ENCODE measurements at places on chromosomes 11 and 22. TPM values are rescaled to one million over a fixed set of nuclear protein-coding genes. Genes with fewer than 3 reads are reported as not detected.

GRCh38 chr11:1327064-1327460 lies 17.6 kb upstream of the TOLLIP start:
- DNase-seq = no peak

DNA sequence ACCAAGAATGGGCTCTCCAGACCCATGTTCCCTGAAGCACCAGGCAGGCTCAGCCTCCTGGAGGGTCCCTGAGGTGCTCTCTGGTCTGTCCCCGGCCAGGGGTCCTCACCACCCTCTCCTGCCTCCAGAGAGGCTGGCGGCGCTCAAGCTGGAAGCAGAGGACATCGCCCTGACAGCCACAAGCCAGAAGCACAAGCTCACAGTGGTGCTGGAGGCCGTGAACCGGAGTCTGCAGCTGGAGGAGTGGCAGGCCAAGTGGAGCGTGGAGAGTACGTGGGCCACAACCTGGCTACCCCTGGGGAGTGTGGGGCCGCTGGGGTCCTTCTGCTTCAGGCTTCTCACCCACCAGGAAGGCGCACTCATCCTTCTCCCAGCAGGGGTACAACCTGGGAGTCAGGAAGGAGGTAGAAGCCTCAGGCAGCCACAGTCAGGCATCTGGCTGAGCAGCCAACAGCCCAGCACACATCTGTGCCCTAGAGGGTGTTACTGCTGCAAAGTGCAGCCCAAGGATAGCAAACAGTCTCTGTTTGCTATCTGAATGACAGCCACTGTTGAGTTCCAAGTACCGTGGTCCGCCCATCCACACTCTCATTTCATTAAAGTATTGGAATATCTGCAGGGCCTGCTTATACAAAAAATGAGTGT lies 8.4 kb downstream of the PARVG start:
- DNase-seq = no peak

The LBHD1 gene
- 1.6 TPM for polyA plus RNA-seq

The PTGDR2 gene
- 0.57 TPM for polyA plus RNA-seq

DNA sequence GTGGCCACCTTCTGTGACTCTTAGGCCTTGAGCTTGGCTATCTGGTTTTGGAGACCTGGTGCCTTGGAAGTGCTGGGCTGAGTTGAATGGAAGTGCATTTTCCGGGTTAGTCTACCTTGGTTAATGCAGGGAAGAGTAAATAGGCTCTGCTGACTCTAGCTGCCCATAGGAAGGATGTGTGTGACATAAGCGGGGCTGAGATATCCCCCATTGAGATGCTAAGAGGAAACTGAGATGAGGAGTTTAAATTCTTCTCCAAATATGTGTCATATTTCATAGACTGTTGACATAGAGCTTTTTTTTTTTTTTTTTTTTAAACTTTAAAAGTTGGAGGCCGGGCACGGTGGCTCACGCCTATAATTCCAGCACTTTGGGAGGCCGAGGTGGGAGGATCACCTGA lies 30.8 kb downstream of the ZNRF3 start:
- no peak for DNase-seq

GRCh38 chr11:61054513-61054912 lies 47.8 kb upstream of the CD5 start:
- DNase-seq = no peak

The DESI1 gene
- polyA plus RNA-seq = 22.7 TPM

The CRYBA4 gene
- not detected for polyA plus RNA-seq

The ANO1 gene
- polyA plus RNA-seq = 12.7 TPM

DNA sequence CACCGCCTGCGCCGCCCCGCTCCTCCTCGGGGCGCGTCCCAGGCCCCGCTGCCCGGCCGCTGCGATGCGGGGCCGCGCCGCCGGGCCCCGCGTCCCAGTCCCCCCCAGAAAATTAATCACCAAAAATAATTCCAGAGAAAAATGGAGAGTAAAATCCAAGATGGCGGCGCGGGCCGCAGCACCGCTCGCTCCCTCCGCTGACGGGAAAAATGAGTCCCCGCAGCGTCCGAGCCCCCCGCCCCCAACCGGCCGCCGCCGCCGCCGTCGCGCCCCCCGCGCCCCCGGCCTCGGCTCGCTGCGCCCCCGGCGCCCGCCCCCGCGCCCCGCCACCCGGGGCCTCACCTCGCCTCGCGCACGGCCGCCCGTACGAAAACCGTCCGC lies at the start of gene KMT5B:
TSS of gene KMT5B (minus strand) at position 162 of the 381 bp plus-strand sequence. CDS start 23,220 bp downstream, outside the sequence.
- peak; percentile 70 for DNase-seq

DNA sequence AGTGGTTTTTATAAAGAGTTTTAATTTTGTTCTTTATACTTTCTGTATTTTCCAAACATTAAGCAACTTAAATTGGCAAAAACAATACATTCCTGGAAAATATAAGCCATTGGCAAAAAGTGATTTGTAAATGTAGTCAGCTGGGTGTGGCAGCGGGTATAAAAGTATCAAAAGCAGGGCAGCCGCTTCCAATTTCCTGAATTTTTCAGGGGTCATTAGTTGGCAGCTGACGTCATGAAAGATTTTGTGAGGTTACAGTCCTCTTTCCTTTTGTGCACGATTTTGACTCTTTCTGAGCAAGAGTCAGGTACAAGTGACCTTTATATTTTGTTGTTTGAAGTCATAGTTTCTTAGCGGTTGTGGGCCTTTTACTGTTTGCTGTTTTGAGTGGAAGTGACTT lies at the start of gene OOSP3:
TSS of gene OOSP3 (plus strand) at position 208 of the 400 bp plus-strand sequence. CDS start at position 235, 27 bp downstream.
- no peak for DNase-seq

The PARVG gene
- polyA plus RNA-seq = 5.4 TPM

GRCh38 chr11:117010808-117011540 lies 87.3 kb downstream of the SIK3 start:
- no peak for DNase-seq

The FGF19 gene
- polyA plus RNA-seq = not detected
